ENCODE measurements at places on chromosomes 1 and 21.

DNA sequence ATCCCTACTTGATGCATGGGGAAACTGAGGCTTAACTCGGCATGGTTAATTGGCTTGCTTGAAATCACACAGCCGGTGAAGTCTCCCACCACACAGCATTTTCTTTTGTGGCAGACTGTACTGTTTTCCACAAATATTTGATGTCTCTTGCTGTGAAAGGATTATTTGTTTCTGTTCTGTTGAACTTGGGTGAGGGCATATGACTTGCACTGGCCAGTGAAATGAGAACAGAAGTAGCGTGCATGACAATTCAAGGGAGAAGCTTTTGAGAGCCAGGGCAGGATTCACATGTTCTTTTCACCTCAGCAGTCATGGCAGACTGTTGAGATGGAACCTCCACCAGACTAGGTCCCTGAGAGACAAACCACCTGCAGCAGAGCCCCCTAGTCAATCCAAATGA, 11.7 kb upstream of the AK2 start:
- DNase-seq, result no peak

DNA sequence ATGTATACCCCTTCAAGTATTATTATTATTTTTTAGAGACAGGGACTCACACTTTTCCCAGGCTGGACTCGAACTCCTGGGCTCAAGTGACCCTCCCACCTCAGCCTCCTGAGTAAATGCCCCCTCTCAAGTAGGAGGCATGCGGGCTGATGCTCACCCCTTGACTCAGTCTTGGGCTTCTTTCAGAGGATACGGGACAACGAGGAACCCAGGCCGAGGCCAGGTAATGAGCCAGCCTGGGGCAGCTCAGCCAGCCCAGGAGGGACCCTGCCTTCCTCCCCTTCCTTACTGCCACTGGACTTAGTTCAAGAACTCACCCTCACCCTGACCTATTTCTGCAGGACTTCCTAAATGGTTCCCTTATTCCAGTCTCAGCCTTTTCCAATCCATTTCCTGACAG, 198.0 kb upstream of the MAP1LC3C start:
- DNase-seq, result no peak

DNA sequence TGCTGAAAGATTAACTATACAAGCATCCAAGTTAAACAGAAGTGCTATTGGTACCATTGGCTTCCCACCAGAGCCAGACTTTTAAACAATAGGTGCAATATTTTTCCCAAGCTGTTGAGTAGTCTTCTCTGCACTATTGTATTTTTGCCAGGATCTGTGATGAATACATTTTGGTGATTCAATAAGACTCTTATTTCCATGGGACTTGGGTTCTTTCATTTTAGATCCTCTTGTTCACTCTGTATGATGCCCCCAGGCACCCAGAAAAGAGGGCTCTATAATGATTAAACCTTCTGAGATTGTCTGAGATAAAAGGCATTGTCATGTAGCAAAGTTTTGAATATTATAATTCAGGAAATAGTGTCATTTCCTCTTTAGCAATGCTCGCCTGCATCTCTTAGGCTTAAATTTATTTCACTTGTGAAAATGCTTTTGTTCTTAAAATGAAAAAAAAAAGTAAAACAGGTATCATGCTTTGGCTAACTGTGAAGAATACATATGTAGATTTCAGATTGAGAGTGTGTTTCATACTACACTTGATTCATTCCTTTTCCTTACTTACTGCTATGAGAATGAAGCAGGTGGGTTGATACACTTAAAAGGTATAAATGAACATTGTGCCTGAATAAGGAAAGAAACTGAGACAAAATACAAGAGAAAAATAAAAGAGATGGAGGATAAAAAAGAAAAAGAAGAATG, 275.0 kb downstream of the HMCN1 start:
- no peak for DNase-seq

DNA sequence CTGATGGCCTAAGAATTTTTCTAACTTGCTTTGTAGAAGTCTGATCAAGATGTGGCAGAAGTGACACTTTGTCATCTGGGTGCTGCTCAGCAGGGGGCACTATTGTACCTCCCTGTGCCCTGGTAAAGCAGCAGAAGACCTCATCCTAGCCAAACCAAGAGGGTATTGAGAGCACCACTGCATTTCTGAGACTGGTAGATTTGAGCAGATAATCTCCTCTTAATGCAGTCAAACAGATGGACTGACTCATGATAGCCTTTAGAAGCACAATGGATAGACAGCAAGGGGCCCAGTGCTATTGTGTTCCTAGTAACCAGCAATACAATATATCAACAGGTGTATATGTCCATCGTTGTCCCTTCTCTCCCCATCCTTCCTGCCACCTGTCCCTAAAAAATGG, 5.7 kb downstream of the TPM3 start:
- DNase-seq, result peak; percentile 68

DNA sequence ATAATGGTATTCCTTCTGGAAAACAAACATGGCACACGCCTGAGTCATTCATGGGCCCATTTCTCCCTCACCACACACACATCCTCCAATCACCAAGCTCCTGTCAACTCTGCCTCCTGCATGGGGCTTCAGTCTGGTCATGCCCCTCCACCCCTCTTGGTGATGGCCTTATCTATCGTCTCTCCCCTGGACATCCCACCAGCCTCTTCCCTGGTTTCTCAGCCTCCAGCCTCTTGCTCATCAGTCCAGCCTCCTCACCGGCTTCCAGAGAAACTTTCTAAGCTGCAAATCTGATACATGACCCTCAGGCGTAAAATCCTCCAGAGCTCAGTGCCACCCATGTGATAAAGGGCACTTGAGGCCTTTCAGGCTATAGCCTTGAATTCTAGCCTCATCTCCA, 243.9 kb downstream of the FOXD2 start:
- no peak for DNase-seq

GRCh38 chr21:42189860-42190485, 29.0 kb upstream of the ABCG1 start:
- DNase-seq, result peak; percentile 29
